ENCODE measurements at places on chromosomes 4 and X. TPM values are rescaled to one million over a fixed set of nuclear protein-coding genes. Genes with fewer than 3 reads are reported as not detected.

DNA sequence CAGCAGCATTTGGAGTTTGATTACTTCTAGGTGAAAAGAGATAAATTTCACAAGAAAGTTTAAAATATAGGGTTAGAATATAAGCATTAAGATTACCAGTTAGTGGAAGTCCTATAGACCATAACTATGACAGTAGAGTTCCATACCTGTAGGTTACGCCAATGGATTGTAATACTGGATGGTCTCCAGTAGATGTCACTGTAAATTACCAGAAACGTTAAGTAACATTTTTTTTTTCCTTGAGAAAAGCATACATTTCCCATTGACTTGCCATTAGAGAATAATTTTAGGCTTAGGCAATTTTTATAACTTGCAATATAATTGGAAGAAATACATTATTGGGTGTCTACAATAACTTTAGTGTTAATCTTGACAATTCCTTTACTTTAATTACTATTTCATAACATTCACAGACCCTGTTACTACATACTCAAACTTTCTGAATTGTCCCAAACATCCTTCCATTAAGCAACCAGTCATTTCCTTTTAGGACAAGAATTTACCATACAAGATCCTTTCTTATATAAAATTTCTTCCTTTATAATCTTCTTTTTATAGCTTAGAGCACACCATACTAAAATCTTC, 304.1 kb upstream of the TECRL start:
- DNase-seq, result peak; percentile 9

DNA sequence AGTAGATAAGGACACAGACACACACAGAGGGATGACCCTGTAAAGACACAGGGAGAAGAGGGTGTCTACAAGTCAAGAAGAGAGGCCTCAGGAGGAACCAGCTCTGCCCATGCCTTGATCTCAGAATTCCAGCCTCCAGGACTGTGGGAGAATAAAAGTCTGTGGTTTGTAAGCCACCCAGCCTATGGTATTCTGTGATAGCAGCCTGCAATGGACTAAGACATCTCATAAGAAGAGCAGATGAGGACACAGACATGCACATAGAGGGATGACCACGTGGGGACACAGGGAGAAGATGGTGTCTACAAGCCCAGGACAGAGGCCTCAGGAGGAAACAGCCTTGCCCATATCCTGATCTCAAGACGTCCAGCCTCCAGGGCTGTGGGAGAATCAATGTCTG, 9.4 kb downstream of the XG start:
- no peak for DNase-seq

PDE6B gene
- total RNA-seq, result not detected

ENPEP gene
- 4.7 TPM for total RNA-seq
